Stimulated activated CD4-positive, alpha-beta T cell treated with anti-CD3 and anti-CD28 coated beads, Interleukin-1b, Interleukin-23, amount 100 ng/mL, for 1 hour (primary cell): ENCODE measurements at places on chromosomes 6 and 20.

DNA sequence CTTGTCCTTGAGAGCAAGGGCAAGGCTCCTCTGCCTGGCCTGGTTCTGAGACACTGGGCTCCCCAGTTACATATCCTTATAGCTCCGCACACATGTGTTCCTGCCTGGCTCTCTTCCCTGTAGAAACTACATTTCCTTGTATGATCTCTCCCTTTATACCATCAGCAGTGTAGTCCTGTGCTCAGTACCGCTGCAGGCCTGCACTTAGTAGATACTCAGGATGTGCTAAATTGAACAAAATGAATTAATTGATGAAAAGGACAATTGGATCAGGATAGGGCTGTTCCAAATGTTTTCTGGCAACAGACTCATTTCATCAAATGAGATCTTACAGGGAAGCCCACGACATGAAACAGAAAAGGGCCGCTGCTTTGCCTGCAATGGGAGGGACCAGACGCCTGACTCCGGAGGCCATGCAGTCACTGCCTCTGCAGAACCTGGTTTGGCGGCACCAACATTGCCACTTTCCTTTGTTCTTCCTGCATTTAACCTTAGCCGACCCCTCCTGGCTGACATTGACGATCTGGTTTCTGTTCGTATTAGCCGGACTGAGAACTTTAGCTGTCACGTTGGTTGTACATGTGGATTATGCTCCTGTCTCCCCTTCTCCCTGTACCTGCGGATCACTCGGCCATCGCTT lies 53.3 kb downstream of the CHMP4B start:
- no peak for DNase-seq

GRCh38 chr6:7156643-7157278 lies 49.0 kb downstream of the RREB1 start:
- DNase-seq = no peak

- no peak for DNase-seq
These were observed 35.1 kb downstream of the PKIB start for GRCh38 chr6:122645256-122645655.

DNA sequence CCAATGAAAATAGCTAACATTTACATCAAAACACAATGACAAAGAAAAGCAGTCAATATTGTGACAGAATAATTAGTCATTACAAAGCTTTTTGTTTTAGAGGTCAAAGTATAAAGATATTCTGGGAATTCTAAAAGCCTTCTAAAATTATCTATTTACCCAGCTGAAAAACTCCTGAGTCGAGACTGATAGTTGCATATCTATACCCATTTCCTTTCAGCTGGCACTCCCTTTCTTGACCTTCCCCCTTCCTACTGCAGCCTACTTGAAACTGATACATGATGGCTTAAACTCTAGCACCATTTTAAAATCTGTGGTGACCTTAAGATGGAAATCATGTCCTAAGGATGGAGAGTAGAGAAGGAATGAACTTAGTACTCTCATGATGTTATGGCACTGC lies 38.6 kb downstream of the LMBRD1 start:
- DNase-seq = no peak

DNA sequence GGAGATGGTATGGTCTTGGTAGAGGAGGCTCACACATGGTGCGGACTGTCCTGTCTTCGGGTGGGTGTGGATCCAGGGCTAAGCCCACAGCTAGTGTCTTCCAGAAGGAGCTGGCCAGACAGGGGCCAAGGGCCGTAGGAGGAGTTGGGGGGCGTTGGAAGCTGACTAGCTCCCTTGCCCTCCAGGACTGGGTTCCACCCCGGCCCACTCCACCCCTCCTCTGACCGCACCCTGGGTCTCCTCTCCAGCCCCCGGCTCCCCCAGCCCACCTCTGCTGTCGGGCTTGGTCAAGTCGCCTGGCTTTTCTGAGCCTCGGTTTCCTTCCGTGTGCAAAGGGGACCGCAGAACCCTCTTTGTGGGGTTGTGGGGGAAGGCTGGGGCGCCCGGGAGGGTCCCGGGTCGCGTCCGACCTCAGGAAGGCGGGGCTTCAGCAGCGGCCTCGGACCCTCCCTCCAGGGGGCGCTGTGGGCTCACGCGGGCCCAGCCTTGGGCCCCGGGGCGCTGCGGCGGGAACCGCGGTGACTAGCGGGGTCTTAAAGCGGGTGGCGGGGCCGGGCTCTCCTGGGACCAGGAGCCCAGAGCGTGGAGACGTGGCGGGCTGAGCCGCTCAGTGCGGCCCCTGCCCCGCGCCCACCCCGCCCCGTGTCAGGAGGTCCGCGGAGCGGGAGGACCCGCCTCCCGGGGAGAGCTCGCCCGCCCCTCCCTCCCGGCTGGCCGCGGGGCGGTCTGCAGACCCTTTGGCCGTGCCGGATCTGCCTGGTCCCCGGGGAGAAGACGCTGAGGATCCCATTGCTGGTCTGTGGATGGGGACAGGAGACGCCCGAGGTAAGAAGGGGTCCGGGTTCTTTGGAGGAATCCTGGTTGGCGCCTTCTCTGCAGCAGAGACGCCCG lies 5.4 kb downstream of the NPBWR2 start:
- peak; percentile 65 for DNase-seq

DNA sequence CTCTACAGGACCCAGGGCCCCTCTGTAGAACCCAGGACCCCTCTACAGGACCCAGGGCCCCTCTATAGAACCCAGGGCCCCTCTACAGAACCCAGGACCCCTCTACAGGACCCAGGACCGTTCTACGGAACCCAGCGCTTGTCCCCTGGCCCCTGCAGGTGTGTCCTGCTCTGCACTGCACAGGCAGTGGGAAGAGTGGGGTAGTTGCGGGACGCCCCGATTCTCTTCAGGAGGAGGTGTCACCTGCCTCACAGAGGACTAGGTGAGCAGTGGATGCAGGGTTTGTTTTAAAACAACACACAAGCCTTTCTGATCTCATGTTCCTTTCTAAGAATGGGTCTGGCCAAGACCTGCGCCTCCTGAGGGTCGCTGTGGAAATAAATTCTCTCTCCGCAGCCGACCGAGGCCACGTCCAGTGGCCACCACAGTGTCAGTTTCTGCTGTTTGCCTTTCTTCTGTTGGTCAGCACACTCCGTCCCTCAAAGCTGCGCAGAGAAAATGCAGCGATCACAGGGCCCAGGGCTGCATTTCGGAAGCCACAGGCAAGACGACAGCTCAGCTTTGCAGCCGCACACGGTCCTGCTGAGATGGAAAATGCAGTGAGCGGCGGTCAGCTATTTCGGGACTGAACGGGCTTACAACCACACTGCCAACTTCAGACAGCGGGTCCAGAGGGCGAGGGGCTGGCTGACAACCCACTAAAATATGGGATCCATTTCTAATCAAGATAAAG lies 135.2 kb downstream of the DLL1 start:
- no peak for DNase-seq

- DNase-seq = no peak
These were observed 92.0 kb upstream of the AFDN start for GRCh38 chr6:167734662-167735083.

GRCh38 chr20:21028921-21029320 lies 77.2 kb downstream of the LINC00237 start:
- DNase-seq = no peak

GRCh38 chr6:64502801-64503200 lies 867.2 kb downstream of the PHF3 start:
- DNase-seq = no peak

GRCh38 chr6:89111933-89112332 lies 5.9 kb downstream of the SRSF12 start:
- no peak for DNase-seq

GRCh38 chr6:39076623-39077535 lies 28.3 kb downstream of the GLP1R start:
- DNase-seq = no peak

- DNase-seq = no peak
These were observed 14.6 kb downstream of the SAYSD1 start for GRCh38 chr6:39100358-39100757.

- DNase-seq = no peak
These were observed 390.1 kb upstream of the CITED2 start for GRCh38 chr6:139764498-139764986.

GRCh38 chr6:41371461-41371991 lies 36.1 kb downstream of the NCR2 start:
- no peak for DNase-seq

GRCh38 chr20:11585752-11586352 lies 331.8 kb upstream of the BTBD3 start:
- DNase-seq = no peak

GRCh38 chr6:133040094-133040802 lies 200.9 kb upstream of the EYA4 start:
- no peak for DNase-seq

DNA sequence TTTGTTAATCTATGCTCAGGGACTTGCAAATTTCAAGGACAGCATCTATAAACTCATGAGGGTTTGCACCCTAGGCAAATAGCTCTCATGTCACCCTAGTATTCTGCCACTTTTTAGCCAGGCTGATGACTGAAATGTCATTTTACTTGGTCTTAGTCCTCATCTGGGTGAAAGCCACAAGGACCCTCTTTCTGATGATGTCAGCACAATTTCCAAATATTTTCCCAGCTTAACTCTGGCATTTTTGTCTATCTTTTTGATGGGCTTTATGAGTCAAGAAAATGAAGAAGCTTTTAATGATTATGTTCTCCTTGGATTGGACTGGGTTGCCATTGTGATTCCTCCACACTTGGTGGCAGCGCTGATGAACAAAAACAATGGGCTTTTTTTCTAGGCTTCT lies 420.1 kb upstream of the BTBD3 start:
- DNase-seq = no peak

DNA sequence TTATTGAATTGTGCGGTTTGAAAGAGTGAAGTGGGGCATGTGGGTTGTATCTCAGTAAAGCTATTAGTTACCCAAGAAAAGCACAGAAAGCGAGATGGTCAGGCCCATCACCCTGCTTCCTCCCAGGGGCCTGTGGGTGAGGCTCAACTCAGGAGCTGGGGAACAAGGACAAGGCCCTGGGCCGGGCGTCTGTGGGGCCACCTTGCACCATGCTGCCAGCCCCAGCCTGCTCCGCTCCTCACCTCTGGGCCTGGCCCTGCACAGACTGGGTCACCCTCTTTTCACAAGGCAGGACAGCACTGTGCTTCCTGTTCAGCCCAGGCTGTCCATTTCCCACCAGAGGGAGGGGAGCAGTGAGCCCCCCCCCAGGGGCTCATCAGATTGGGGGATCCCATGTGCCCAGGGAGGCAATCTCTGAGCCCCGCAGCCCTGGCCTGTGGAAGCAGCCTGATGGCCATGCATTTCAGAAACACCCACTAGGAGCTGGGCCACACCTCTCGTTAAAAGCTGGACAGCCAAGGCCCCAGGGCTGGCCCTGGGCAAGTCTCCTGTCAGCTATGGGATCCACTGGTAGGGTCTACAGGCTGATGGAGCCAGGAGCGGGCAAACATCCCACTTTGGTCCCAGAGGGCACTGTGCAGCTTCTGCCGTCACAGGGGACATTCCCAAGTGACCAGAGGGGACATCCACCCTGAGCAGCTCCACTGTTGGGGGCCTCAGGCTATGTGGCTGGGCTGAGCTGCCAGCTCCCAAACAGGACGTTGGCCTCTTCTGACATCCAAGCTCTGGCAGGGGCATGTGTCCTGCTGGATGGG lies 55.9 kb downstream of the YTHDF1 start:
- DNase-seq = no peak

DNA sequence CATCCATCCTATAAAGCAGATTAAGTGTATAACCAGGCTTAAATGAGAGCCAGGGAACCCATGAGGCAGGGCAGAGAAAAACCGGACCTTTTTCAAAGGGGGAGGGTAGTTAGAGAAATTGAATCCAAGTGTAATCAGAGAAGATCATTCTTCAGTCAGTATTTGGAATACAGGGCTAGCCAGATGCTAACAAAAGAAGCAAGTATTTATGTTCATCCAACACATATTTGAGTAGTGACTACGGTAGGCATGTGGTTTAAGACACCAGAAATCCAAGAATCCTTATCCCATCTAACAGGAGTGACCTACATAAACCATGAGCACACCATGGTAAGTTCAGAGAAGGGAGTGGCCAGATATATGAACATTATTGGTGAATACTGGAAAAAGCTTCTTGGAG lies 46.8 kb upstream of the FAM83C start:
- no peak for DNase-seq

- DNase-seq = no peak
These were observed 13.5 kb downstream of the PPP1R3G start for GRCh38 chr6:5098501-5099270.

- no peak for DNase-seq
These were observed 21.8 kb downstream of the CCDC167 start for GRCh38 chr6:37477656-37478435.

DNA sequence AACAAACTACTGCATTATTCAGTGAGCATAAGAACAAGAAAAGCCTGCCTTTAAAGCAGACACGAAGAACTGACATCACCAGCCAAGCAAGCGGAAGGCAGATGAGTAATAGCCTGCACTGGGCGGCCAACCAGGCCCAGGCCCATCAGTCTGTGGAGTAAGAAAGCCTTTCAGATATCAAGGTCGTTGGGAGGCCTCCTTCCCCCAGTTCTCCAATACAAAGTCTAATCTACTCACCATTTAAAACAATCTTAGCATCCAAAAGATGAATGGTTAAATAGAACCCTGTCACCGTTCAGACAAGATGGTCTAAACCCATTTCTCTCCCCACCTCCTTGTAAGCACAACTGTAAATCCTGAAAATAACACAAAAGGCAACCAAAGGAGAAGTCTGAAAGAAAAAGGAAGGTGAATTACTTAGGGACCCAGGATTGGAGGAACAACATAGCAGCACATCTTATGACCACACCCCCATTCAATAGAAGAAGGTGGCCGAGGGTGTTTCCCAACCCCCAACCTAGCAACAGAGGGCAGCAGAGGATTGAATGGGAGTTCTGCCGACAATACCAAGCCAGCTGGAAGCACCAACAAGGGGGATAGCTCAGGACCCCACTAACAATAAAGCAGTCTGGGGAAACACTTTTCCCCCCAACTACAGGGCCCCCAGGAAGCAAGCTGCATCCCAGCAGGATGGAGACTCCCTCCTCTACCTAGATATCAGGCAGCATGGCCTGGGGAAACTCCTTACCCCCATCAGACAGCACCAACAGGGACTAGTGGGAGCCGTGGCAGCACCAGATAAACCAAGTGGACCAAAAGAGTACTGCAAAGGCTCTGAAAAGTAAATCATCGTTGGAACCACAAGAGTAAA lies 67.9 kb downstream of the ZHX3 start:
- DNase-seq = no peak

GRCh38 chr6:77159730-77160129 lies 303.6 kb downstream of the HTR1B start:
- no peak for DNase-seq

DNA sequence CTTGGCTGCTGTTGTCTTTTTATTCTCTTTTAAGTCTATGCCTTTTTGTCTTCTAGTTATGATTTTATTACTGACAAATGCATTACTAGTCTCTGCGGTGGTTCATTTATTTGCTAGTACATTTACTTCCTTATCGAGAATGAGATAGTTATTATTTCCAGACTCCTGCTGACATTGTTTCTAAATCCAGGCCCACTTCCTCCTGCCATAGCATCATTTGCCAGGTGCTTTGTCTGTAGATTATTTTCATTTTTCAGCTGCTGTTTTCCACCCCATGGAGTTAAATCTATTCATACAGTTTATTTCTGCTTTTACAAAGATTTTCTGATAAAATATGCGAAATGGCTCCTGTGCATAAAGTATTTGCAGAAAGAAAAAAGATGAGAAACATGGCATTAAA lies 459.7 kb downstream of the MMUT start:
- no peak for DNase-seq

- DNase-seq = no peak
These were observed 2.5 kb downstream of the RRAGD start for GRCh38 chr6:89409461-89410035.
